ENCODE measurements at places on chromosomes 16 and 17. TPM values are rescaled to one million over a fixed set of nuclear protein-coding genes. Genes with fewer than 3 reads are reported as not detected.

DNA sequence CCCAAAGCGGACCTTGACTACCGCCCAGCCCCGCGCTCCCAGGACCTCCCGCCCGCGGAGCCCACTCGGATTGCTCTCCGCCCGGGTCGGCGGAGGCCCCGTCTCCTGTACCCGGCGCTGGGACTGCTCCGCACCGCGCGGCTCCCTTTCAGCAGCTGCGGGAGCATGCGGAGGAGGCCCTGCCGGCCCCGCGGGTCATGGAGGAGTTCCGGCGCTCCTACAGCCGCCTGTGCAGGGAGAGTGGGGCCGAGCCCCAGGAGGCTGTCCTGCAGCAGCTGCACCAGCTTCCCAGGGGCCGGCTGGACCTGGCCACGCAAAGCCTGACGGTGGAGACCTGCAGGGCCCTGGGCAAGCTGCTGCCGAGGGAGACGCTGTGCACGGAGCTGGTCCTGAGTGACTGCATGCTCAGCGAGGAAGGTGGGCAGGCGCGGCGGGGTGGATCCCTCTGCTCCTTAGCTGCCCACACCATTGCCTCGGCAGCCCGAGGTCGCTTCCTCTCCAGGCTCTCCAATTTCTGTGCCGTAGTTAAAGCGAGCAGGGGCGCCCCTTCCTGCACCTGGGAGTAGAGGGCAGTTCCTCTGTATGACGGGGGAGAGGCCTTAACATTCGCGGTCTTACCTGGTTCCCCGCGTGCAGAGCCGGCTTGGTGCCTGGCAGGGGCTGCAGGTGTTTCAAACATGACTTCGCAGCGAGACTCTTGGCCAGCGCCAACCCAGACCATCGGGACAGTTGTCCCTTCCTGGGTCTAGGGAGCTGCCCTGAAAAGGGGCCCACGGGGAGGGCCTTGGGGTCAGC lies 539 bp downstream of the LRRC45 start:
- DNase-seq = no peak

DECR2 gene
- total RNA-seq = 23.1 TPM

GRCh38 chr17:1490643-1491442 lies 1.6 kb downstream of the MYO1C start:
- no peak for DNase-seq

GRCh38 chr17:32323811-32324491 lies 18.0 kb downstream of the C17orf75 start:
- DNase-seq = no peak

- DNase-seq = no peak
Measured at GRCh38 chr17:41909088-41909487, 9.7 kb downstream of the ACLY start.

- DNase-seq = no peak
Measured at GRCh38 chr17:70414300-70414699, 245.0 kb downstream of the KCNJ2 start.

IL17C gene
- total RNA-seq = not detected

SPNS2 gene
- not detected for total RNA-seq

HSPB9 gene
- total RNA-seq = not detected

- no peak for DNase-seq
Measured at GRCh38 chr16:87367529-87367928, 16.0 kb downstream of the FBXO31 start.

DNA sequence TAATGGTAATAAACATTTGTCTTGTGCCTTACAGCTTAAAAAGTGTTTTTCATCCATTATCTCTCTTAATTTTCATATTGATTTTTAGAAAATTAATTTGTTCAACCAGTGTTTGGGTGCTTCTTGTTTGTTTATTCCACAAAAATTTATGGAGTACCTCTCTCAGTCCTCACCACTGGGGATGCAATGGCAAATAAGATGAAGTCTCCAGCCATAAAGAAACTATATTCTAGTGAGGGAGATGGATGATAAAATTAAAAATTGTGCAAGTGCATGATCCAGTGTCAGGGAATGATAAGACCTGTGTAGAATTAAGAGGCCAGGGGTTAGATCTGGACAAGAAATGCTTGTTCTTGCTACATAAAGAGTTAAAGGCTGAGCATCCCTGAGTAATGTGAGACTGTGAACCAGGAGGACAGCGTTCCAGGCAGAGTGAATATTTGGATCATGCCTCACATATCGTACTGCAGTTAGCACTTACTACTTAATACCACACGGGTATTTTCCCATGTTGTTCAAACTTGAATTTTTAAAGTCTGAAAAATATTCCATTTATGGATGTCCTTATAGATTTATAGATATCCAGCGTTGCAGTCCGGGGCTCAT lies 535.7 kb upstream of the HSBP1 start:
- peak; percentile 6 for DNase-seq

- no peak for DNase-seq
Measured at GRCh38 chr17:76644995-76645394, 1.4 kb upstream of the ST6GALNAC1 start.

- DNase-seq = no peak
Measured at GRCh38 chr16:10647721-10648296, 46.9 kb downstream of the TEKT5 start.

GRCh38 chr16:23566724-23567123 lies 9.2 kb downstream of the UBFD1 start:
- no peak for DNase-seq

- DNase-seq = no peak
Measured at GRCh38 chr16:51473091-51473490, 322.0 kb upstream of the SALL1 start.

Measured in HFFc6 (cell line).